Cerebellum (tissue), 4 donors: ENCODE measurements at places on chromosomes 5 and 9.

- DNase-seq, result no peak
Measured at GRCh38 chr5:98938464-98938863, 9.7 kb upstream of the CHD1 start.

DNA sequence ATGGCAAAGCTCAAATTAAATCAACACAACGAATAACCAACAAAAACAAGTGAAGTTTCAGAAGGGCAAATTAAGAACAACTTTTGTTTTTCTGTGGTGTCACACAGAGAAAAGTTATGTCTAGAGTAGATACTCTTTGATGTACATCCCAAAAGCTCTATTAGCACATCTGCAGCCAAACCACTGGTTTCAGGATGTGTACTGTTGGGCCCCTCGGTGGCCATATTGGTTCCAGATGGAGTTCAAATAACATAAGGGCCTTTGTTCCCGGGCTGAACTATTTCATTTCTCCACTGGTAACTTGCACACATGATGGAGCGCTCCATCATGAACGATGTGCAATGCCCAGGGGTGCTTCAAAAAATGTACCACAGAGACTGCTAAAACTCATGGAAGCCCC, 126.1 kb downstream of the SEMA5A start:
- no peak for DNase-seq

DNA sequence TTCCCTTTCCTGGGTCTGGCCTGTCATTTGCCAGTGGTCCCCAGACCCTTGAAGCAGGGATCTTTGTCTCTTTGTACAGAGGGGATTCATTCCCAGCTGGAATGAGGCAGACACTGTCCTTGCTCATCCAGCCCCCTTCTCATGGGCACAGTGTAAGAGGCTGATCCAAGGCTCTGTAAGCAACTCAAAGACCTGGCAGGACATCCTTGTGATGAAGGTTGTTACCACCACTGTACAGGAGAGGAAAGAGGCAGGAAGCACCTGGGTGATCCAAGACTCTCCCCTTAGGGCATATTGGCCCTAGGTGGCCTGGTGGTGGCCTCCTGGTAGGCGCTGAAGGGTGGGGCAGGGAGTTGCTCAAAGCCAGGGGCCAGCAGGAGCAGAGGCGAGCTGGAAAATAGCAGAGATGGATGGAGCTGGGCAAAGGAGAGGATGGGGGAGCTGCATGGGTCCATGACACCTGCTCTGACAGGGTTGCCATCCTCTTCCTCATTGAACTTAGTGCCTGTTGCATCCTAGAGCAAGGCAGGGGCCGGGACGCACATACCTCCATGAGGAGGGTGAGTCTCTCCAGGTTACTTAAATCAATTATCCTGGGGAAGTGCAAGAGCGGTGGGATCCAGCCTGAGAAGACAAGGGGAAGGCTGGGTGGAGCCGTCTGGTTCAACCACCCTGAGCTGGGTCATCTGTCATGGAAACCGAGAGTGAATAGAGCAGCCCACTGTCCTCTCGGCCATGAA, 9.8 kb upstream of the GADD45G start:
- no peak for DNase-seq

GRCh38 chr5:40224421-40224820, 455.3 kb upstream of the PTGER4 start:
- DNase-seq, result no peak

DNA sequence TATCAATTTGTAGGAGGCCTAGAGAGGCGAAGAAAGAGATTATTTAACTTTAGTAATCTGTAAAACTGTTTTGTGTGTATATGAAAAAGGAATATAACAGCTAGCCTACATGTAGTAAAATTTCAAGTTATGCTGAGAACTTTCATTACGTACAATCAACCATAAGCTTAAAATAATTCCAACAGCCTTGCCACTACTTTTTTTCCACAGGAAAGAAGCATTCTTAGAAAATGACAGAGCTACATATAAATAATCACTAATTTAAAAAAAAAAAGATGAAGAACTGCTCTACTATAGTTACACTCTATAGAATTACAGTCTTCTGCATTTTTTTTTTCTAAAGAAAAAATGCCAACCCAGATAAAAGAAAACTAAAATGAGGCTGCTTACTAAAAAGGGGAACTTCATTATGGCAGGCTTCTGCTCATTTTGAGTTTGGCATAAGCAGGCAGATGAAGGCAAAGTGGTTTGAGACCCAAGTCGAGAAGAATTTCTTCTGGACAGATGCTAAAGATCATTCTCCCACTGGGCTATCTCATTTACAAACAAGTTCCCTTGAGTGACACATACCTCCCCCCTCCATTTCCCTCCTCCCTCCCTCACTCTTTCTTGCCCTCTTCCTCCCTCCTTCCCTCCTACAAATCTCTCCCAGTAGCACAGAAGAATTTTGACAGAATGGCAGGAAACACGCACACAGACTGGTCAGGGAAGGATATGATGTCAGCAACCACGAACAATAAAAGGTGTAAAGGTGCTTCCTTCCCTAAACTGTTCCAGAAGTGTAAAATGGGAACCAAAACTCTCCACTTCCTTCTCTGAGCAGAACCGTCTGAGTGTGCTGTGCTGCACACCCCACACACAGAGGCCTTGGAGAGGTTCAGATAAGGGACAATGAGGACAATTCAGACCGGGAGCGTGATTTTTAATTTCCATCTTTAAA, 56.1 kb downstream of the MEF2C start:
- no peak for DNase-seq
